ENCODE measurements at places on chromosomes 6 and 20.

GRCh38 chr6:108165714-108166663 is at the start of gene NR2E1:
Gene NR2E1 (plus strand): TSS chr6:108166022. CDS start chr6:108166766, 744 bp downstream.
- no peak for DNase-seq

GRCh38 chr6:122472022-122472340 is 374 bp upstream of the SERINC1 start:
- DNase-seq: no peak

- no peak for DNase-seq
These were observed 94.5 kb downstream of the RFPL4B start for GRCh38 chr6:112441607-112442006.

GRCh38 chr6:57141451-57142177 is 30.5 kb upstream of the BAG2 start:
- no peak for DNase-seq

DNA sequence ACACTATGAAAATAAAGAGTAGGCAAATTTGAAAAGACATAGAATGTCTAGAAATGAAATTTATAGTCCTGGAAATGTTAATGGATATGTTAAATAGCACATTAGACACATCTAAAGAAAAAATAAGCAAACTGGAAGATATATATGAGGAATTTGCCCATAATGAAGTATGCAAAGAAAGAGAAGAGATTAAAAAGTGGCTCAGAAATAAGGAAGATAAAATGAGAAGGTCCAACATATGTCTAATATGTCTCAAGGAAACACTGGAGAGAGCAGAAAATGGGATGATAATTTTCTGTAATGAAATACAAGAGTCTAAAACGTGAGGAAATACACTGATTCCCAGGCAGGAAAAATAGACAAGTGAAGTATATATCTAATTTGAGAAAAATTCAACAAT is 36.6 kb upstream of the ARID1B start:
- no peak for DNase-seq
